B cell (primary cell): ENCODE measurements at places on chromosomes 5 and 9.

- peak; percentile 73 for DNase-seq
These were observed 5.0 kb downstream of the EBF1 start for GRCh38 chr5:159094745-159095144.

GRCh38 chr5:1815071-1815786, 14.0 kb downstream of the NDUFS6 start:
- DNase-seq, result no peak

GRCh38 chr9:4980086-4980727, 4.9 kb upstream of the JAK2 start:
- DNase-seq, result peak; percentile 6

DNA sequence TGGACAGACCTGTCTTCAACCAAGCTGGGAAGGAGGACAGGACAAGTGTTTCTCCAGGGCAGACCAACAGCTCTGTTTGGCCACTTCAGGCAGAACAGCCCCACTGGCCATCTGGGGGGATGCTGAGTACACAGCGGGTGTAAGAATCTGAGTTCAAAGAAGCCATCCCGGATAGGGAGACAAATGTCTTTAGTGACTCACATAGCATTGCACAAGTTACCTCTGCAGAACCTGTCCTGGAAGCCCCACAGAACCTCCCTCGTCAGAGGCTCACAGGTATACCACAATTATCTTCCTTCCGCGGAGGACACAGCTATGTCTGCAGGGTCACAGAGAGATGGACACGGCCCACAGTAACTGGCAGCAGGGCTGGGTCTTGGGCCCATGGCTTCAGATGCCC, 2.0 kb downstream of the OR2V2 start:
- DNase-seq, result no peak

DNA sequence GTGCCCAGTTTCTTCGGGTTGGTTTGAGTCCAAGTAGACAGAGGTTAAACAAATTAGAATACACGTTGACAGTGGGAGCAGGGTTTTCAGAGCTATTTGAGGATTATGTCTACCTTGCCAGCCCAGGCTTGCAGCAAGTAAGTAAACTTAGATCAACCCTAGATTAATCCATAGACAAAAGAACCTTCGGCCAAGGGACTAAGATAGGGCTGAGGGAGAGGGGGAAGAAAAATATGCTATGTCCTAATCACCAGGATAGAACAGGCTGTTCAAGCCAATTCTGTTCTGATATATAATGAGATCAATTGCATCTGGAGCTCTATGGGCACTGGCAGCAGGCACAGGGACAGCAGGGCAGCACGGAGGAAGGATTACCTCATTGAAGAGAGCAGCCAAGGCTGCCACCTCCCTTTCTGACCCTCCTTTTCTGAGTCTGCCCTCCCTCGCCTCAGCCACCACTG, 377.7 kb downstream of the PIK3R1 start:
- DNase-seq, result no peak

DNA sequence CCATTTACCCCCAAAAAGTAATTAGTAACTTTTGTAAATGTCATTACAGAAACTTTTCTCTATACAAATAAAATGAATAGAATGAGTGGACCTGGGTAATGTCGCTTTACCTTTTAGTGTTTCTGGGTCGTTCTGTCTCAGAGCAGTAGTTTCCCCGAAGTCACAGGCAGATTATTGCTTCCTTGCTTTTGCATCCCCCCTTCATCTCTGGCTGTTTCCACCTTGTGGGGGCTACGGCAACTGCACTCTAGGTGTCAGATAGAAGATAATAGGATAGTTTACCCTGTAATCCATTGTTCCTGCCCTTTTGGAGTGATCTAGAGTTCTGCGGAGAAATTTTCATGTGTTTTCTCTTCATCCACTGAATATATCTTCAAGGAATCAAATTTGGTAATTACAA, 68.7 kb downstream of the PRR16 start:
- DNase-seq, result no peak

GRCh38 chr9:97516111-97516510, 14.6 kb downstream of the TMOD1 start:
- no peak for DNase-seq

GRCh38 chr5:172901012-172901780, 58.0 kb upstream of the RPL26L1 start:
- DNase-seq, result no peak

DNA sequence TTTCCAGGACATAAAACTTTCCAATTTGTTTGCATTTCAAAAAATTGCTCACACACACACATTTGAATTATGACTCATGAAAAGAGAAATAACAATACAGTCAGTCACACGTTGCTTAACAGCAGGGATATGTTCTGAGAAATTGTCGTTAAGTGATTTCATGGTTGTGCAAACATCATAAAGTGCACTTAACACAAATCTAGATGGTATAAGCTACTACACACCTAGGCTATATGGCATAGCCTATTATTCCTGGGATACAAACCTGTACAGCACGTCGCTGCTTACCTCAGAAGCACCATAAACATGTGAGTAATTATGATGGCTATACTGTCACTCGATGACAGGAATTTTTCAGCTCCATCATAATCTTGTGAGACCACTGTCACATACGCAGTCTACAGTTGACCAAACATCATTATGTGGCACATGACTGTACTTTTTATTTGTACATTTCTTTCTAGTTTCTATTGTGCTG, 378.2 kb downstream of the ACTL7B start:
- DNase-seq, result no peak

DNA sequence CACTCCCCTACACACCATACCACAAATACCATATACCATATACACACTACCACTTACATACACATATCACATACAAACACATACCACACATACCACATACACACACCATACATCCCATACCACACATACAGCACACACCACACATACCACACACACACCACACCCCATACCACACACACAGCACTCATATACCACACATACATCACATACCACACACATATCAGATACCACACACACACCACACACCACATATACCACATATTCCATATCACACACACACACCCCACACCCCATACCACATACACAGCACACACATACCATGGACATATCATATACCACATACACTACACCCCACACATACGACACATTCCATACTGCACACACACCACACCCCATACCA, 276.6 kb downstream of the GADD45G start:
- no peak for DNase-seq

GRCh38 chr9:70883056-70883455, 238.4 kb downstream of the TRPM3 start:
- no peak for DNase-seq

DNA sequence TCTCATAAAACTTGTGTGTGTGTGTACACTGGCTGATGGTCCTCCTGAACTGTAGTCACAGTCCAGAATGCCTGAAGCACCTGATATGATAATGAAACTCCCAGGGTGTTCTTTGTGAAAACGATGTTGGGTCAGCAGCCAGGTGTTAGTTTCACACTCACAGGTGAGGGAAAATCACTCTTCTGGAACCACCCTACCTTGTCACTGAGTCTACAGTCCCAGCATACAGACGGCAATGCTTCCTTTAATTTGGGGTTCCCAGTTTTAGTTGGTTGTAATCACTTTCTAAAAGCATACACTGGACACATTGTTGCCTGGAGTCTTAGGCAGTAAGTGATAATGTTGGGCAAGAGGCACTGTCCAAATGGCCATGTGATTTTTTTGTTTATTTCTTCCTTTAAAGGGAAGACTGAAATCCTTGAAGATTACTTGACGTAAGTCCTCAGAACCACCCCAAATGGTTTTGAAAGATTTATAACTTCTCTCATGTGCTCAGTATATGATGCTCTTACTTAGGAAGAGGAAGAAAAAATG, 18.2 kb upstream of the MGAT1 start:
- DNase-seq, result peak; percentile 65

DNA sequence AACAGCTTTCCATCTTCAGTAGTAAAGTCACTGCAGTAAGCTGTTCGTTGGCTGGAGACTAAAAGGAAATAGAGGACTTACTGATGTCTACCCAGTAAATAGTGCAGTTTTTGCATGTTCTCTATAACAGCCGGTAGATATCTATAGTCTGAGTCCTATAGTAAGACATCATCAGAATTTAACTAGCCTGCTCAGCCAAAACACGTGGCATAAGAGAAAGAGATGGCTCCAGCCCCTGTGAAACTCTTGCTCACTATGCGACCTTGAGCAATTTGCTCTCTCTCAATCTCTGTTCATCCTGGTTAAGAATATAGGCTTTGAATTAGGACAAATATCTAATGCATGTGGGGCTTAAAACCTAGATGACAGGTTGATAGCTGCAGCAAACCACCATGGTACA, 201.6 kb upstream of the PAPPA start:
- no peak for DNase-seq

DNA sequence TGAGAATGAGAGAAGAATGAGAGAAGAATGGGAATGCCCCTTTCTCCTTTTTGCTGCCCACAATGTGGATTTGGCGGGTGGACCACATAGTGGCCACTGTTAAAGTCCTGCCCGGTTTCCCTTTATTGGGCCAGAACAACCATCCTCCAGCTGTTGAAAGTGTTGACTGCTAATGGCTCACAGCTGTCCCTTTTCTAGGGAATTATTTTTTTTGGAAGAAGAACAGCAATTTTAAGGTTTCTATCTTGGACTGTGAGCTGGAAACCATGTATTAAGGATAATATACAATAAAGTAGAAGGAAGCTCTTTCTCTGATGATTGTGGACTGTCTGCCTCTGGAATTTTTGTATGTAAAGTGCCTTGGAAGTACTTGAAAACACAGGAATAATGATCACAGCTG, 185.9 kb downstream of the DMRT2 start:
- DNase-seq, result no peak

- DNase-seq, result no peak
These were observed 42.6 kb upstream of the SAP30L start for GRCh38 chr5:154403234-154403633.

DNA sequence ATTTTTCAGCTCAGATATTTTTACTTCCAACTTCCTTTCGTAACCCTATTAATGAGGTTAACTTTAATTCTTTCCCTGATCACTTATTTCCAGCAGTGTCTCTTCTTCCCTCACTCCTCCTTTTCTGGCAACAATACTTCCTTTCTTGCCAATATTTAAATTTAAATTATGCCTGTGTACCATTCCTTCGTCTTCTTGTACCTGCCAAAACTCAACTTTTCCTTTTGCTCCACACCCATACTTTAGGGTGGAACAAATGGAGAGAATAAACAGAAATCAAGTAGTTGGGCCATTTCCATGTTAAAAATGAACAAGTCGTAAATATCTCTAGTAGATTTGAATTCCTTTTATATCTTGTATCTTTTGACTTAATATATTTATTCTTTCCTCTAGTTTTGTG, 66.0 kb downstream of the FER start:
- DNase-seq, result no peak

DNA sequence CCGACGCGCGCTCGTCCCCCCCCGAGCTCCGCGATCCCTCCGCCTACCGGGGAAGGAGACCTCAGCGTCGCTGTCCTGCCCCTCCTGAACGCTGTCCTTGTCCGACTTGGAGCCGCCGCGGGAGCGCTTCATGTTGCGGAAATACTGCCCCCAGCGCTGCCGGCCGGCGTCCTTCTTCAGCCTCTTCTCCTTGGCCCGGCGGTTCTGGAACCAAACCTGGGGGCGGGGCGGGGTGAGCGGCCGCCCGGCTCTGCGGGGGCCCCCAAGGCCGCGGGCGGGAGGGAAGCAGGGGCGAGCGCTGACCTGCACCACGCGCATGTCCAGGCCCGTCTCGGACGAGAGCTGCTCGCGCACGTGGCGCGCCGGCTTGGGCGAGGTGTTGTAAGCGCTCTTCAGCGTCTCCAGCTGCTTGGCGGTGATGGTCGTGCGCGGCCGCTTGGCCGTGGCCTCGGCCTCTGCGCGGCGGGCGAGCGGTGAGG, 6.3 kb downstream of the LHX3 start:
- peak; percentile 43 for DNase-seq

DNA sequence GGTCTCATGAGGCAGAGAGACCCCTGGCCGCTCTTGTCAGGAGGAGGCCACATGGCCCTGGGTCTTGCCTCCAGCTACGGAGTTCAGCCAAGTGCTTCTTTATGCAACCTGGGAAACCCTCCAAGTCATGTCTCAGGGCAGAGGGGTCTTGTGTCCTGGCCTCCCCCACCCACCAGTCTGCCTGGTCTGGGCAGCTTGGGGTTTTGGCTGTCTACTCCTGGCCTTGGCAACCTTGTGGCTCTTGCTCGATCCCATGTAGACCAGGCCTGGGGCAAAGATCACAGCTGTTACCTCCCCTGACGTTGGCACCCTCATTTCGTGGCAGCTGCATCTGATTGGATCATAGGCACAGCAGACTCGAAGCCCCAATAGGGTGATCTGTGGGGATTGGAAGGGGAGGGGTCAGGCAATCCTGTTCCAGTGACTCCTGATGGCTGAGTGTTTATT, 28.4 kb downstream of the JADE2 start:
- DNase-seq, result no peak

DNA sequence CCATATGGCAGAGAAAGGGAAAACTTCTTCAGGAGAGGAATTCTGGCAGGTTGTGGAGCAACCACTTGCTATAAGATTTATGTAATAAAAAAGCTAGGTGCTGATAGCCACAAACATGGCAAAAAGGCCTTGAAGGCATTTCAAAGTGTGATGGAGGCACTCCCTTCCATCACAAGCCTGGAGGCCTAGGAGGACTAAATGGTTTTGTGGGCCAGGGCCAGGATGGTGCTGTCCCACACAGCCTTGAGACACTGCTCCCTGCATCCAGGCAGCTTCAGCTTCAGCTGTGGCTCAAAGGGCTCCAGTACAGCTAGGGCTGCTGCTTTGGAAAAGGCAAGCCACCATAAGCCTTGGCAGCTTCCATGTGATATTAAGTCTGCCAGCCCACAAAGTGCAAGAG, 632.8 kb downstream of the BRINP1 start:
- DNase-seq, result no peak

DNA sequence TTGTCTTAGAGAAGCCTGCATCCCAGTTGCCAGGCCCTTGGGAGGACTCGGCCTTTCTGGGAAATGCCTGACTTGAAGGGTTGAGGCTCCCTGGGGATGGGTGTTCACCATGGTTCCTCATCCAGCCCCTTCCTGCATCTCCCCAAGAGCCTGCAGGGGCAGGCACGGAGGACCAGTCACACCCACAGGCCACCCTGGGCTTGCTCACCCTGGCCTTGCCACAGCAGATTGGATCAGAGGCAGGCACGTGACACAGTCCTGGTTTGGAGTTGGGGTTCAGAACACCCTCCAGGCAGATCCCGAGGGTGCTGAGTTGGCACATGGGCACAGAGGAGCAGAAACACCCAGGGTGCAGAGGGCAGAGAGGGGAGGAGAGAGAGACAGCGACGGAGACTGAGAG, 286.1 kb downstream of the PBX3 start:
- no peak for DNase-seq

DNA sequence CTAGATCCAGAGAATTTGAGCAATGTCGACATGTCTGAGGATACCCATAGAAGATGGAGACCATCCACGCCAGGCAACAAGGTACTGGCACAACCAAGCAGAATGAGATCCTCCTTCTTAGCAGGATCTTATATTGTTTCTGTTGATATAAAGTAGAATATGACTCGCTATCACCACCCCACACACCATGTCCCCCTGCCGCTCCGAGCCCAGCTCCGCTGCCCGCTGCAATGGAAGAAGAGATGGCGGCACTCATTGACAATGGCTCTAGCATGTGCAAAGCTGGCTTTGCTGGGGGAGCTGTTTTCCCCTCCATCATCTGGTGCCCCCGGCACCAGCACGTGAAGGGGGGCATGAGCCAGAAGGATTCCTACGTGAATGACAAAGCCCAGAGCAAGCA, 49.5 kb upstream of the FBXL7 start:
- DNase-seq, result no peak

GRCh38 chr5:101009758-101010519, 106.9 kb upstream of the ST8SIA4 start:
- DNase-seq, result peak; percentile 19
